Femur (tissue), 1 donor: ENCODE measurements at places on chromosomes 3 and 15.

GRCh38 chr3:139454346-139454745 is 22.0 kb downstream of the RBP2 start:
- DNase-seq: no peak

GRCh38 chr3:136916223-136916622 is 41.6 kb upstream of the IL20RB start:
- DNase-seq: no peak

GRCh38 chr3:186670155-186670554 is 4.3 kb downstream of the HRG start:
- no peak for DNase-seq

GRCh38 chr3:139928708-139929505 is 6.1 kb upstream of the CLSTN2 start:
- no peak for DNase-seq

DNA sequence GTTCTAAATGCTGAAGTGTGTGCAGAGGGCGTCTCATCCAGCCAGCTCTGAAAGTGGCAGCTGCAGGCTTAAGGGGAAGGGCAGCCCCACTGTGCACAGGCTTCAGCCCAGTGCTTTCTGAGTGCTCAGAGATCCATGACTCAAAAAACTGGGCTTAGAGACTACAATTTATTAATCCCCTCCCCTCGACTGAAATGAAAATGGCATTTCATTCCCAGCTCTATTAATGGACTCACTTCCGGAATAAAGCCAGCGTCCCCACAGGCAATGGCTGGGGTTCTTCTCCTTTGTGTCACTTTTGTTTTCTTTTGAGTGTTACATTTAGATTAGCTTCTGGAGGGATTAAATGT is 55.5 kb upstream of the PLXNA1 start:
- DNase-seq: no peak

DNA sequence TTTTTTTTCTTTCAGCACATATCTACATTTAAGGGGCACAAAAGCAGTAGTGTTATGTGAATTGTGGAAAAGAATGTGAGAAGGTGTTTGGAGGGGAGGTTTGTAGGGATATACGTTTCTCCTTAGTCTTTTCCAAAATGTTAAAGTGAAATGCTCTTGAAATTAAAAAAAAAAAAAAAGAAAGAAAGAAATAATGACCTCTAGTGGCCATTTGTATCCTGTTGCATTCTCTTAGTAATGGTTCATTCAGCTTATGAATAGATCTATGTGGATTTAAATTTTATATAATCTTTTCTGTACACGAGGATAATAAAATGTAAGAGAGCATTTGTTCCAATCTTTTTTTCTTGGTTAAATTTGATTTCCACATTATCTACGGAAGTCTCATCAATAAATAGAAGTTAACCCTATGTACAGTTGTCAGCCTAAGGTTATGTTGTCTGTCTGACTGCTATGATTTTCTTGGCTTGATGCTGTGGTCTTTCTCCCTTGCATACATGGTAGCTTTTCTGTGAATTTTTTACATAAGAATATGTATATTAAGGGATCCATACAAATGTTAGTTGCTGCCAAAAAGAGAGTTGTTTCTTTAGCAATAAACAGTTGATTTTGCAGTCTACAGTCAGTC is 1.7 kb downstream of the P2RY13 start:
- DNase-seq: no peak

GRCh38 chr3:71409352-71409751 is 174.2 kb downstream of the FOXP1 start:
- no peak for DNase-seq
